ENCODE measurements at places on chromosomes 2 and 18. TPM values are rescaled to one million over a fixed set of nuclear protein-coding genes. Genes with fewer than 3 reads are reported as not detected.
A peak's percentile ranks its signal among the peaks of the same experiment; 100 is the strongest.

The ABCG5 gene
- not detected for total RNA-seq

The CYP27A1 gene
- 10.5 TPM for total RNA-seq

The LOXHD1 gene
- total RNA-seq, result not detected

The TRAF3IP1 gene
- 8.4 TPM for total RNA-seq

- no peak for DNase-seq
Observed at GRCh38 chr2:202842690-202843089, 28.9 kb downstream of the ICA1L start.

GRCh38 chr18:59068276-59069071 is 71.2 kb upstream of the SEC11C start:
- no peak for DNase-seq

GRCh38 chr2:108565778-108566375 is 31.6 kb downstream of the LIMS1 start:
- no peak for DNase-seq

DNA sequence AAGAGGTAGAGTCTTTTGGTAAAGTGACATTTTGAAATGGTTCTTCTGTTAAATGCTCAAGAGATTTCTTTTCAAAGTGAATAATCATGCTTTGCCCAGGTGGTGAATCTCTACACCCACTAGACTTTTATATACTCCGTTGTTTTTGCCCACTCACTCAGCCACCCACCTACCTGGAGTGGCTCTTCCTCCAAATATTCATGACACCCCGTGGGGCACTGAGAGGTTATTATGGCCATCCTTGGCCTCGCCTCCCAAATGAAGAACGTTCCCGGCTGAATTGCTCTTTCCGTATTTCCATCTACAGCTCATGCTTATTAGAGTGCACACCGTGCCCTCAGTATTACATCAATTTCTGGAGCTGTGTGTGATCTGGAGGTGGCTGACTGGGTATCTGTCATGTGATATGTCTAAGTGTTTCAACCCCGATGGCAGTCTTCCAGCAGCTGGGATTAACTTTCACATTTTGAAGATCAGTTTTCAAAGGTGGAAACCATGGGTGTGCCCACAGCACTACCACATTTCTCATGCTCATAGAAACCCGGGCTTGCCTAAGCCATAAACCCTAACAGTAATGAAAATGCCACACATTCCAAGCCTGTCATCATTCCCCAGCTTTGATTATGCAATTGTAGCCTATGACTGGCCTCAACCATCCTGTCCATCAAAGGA is 406.6 kb upstream of the MMADHC start:
- peak; percentile 67 for DNase-seq

- no peak for DNase-seq
Observed at GRCh38 chr2:12720278-12720620, 3.5 kb downstream of the TRIB2 start.

All from fibroblast of the aortic adventitia (primary cell).